ENCODE measurements at places on chromosomes 2 and 18. TPM values are rescaled to one million over a fixed set of nuclear protein-coding genes. Genes with fewer than 3 reads are reported as not detected.
A peak's percentile ranks its signal among the peaks of the same experiment; 100 is the strongest.

The SPP2 gene
- total RNA-seq, result not detected

The COMMD1 gene
- 23.5 TPM for total RNA-seq

The C2orf92 gene
- 5.2 TPM for total RNA-seq

DNA sequence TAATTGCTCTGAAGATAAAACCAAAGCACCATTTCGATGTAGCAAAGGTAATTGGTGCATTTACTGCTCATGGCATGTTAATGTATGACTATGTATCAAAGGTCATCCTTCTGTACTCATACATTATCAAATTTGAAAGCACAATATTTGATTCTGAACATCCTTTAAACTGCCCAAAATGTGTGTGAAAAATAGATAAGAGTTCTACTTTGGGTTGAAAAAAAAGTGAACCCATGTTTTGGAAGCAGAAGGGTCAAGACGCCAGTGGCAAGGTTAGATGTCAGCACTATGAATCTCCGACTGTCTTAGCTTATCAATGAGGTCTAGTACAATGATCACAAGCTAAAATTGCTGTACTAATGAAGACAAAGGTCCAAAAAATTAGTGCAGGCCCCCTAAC is 83.1 kb downstream of the LNPK start:
- DNase-seq, result no peak

- DNase-seq, result no peak
Measured at GRCh38 chr2:23404426-23404825, 19.4 kb downstream of the KLHL29 start.

DNA sequence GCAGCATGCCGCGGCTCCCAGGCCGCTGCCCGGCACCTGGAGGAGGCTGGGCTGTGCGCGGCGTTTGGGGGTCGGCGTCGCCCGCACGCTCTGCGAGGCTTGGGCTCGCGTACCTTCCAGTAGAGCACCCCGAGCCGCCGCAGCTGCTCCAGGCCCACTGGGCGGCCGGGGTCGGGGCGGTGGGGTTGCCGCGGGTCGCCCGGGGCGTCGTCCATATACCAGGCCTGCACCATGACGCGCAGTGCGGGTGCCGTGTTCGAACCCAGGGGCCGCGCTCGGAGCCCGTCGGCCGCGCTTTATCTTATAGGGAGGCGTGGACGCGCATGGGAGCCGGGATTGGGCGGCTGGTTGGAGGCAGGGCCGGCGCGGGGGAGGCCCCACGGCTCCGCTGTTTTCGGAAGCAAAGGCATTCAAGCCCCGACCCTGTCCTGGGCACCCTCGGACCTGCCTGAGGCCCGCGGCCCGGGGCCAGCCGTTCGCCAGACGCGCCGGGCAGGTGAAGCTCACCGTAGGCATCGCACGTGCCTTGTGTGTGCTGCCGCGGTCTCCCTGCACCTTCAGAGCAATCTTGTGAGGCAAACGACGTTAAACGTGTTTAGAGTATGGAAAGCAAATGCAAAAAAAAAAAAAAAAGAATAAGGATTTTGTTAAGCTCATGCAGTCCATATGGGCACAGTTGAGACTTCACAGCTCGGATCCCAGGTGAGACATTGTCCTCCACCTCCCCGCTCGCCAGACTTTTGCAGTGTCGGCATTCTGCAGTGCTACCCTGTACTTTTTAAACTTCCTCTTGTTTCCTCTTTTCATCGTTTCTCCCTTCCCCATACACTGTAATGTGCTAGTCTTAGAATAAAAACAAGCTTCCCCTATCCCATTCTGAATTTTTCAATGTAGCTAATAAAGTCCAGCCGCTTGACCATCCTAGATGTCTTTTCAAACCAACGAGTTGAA is at the start of gene ADI1:
Gene ADI1 (minus strand): TSS at position 277 of the 951 bp plus-strand sequence. CDS start 44 bp downstream, at position 233.
- DNase-seq, result peak; percentile 43

- DNase-seq, result no peak
Measured at GRCh38 chr2:112887964-112888749, 22.8 kb upstream of the IL37 start.

GRCh38 chr18:55406451-55406991 is 181.5 kb downstream of the TCF4 start:
- no peak for DNase-seq

The COL6A3 gene
- total RNA-seq, result 3.4 TPM

The PLB1 gene
- 0.20 TPM for total RNA-seq

- no peak for DNase-seq
Measured at GRCh38 chr2:85673716-85674375, 5.8 kb upstream of the SFTPB start.

GRCh38 chr2:5594249-5594695 is 97.9 kb upstream of the SOX11 start:
- DNase-seq, result no peak

DNA sequence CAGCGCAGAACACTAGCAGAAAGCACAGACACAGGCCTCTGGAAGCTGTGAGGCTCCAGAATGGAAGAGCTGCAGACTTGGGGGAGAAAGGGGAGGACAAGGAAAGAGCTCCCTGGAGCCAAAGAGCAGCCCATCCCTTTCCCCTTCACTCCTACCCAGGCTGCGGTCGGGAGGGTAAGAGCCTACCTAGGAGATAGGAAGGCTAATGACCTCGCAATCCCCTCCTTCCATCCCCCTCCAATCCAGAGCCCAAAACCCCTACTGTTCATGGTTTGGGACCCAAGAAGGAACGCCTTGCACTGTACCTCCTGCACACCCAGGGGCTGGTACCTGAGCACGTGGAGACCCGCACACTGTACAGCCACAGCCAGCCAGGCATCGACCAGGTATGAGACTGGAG is 39.8 kb downstream of the LMAN2L start:
- DNase-seq, result no peak

DNA sequence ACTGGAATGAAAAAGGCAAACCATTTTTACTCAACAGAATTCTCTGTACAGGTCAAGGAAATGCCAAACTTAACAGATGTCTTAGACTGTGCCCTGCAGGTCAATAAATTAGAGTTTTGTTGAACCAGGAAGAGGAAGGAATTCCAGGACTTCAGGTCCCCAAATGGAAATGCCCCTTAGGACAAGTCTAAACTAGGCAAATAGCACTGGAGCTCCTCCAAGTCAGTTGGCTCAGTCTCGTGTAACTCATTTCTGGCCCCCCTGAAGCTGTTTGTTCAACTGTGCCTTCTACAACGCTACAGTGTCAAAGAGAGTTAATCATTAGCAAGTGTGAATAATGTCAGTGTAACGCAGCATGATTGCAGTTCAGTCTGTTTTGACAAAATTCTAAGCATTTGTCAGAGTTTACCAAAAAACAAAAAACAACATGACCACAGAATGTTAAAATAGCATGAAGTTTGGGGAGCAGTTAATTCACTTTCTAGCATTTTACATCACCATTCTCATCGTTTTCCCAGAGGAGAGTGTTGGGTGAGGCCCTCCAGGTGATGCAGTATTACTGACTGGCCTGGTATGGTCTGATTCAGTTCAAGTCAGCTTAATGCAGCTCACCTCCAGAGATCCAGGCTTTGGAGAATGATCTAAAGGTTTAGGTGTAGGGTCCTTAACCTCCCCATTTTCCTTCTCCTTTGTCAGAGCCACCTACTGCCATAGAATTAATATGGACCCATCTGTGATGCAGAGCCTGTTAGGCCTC is 108.1 kb downstream of the AQP4 start:
- DNase-seq, result no peak

DNA sequence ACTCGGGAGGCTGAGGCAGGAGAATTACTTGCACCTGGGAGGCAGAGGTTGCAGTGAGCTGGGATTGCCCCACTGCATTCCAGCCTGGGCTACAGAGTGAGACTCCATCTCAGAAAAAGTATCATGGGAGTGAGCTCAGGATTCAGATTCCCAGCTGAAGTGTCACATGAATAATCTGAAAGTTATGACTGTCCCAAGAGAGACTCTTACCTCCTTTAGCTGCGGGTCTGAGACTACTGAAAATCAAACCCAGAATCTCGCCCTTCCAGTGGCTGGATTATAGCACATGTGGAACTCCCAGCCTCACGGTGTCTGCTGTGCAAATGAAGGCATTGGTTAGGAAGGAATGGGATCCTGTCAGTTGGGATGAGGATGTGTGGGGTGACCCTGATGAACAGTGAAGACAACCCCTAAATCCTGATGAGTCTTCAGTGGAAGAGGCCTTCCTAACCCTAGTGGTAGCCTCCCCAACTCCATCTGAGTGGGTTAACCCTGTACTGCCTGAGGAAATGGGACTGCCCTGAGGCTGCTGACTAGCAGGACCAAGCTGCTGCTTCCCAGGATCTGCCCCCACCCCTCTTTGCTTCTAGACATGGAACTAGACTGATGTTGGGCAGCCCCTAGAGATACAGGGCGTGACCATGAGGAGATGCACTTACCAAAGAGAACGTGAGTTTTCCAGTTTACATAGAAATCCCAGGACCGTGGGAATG is 16.5 kb downstream of the BOK start:
- no peak for DNase-seq

The DYNAP gene
- 0.22 TPM for total RNA-seq

DNA sequence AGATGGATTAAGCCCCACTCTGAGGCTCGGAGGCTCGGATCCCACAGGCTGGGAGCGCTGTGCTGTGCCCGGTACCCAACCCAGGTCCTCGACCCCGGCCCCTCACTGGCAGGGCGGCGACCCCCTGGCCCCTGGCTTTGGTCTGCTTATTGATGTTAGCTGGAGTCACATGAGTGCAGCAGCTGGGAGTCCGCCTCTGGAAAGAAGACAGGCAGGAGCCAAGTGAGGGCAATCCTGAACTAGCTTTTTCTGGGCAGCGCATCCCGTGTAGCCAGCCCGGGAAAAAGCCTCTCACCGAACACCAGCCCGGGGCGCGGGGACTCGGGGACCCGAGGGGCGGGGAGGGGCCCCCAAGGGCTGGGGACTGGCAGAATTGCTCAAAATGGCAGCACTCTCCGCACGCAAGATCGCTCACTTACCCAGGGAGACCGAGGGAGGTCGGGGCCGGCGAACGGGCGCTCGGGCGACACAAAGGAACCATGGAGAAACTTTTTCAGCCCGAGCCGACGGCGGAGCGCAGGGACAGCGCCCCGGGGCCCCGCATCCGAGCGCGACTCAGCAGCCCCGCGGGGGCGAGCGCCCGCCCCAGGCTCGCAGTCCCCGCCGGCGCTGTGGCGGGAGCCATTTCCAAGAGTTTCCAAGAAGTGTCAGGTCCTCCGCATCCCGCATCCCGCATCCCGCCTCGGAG is 567 bp downstream of the TMEM200C start:
- DNase-seq, result no peak

The GKN2 gene
- not detected for total RNA-seq

The SCTR gene
- total RNA-seq, result not detected

- DNase-seq, result no peak
Measured at GRCh38 chr2:6945821-6946220, 28.6 kb downstream of the RNF144A start.

The NEU4 gene
- 0.82 TPM for total RNA-seq

DNA sequence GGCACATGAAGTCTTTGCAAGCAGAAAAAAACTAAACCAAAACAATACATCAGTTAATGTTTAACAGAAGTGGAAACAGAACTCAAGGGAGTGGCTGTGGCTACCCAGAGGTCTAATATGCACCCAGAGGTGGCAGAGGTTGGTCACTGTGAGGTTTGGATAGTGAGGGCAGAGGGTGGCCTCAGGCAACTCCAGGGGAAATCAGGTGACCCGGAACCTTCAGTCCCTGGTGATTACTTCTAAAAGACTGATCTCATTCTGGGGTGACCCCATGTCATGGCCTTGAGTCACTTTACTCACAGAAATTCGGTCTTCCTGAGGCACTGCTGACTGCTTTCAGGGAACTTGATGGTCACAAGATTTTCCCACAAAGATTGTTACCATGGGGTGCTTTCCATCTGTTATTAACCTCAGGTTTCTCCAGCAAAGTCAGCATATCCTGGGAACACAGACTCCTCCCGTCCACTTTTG is 99.4 kb downstream of the TMEM17 start:
- DNase-seq, result no peak

DNA sequence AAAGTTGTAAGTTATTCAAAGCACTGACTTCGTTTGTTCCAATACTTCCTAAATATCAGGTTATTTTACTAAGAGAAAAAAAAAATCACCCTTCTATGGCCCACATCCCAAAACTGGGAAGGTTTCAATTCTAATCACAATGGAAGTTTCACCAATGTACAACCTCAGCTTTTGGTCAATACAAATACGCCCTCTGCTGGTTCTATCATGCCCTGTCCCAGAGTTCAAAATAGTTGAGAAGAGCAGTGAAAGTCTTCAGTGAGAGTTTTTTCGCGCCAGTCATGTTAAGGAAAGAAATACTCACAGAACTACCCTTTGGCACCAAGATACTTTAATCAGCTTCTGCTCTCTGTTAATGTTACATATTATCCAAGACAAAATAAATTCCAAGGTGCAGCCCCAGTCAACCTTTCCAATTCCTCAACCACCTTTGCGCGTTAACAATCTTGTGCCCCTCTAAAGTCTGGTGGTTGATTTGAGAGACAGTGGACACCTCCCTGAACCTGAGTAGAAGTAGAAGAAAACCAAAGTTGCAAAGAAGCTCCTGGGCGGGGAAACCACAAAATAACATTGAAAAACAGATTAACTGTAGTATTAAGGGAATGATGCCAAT is 59.9 kb downstream of the SUMO1 start:
- DNase-seq, result no peak

DNA sequence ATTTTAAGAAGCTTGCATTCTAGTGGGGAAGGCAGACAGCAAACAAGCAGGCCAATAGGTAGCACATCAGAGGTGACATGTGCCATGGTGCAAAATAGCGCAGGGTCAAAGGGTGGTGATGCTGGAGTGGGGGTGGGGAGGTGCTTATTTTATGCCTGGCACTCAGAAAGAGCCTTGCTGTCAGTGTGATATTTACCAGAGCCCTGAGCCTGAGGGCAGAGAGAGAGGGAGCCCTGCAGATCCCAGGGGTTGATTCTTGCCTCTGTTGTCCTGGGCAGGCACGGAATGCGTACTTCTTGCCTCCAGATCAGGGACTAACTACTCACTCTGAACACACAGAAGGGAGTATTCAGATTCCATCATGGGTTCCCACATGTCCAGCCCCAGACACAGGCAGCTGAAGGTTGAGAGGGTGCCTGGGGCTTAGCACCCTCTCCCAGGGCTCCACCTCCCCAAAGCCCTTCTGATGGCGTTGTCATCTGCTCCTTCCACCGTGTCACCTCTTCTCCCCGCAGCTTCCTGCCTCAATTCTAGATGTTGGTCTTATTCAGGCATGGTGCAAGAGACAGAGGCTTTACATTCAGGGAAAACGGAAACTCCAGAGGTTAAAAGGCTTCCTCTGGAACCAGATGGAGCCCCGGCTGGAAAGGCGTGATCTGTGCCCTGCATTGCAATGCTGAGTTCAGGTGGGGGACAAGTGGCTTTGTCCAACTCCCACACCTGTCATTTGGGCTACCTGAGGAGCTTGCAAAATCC is 252.3 kb downstream of the HAUS1 start:
- no peak for DNase-seq

The RAMP1 gene
- total RNA-seq, result 0.65 TPM

GRCh38 chr2:20676353-20677215 is 9.6 kb downstream of the GDF7 start:
- no peak for DNase-seq

DNA sequence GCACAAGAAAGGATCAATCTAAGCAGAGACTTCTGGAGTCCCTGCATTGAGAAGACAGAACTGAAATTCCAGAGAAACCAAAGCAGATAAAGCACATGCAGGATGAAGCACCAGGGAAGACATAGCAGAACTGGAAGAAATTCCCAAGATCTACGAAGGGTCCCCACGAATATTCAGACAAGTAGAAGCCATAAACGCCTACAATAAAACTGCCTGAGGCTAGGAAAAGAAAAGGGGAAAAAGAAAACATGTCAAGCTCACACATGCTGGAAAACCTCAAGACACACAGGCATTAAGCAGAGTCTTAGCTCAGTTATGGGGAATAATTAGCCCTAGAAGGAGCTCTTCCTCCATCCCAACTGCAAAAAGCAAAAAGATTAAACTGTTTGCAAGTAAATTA is 171.2 kb downstream of the NBAS start:
- DNase-seq, result no peak

GRCh38 chr2:47666332-47666731 is 116.6 kb upstream of the MSH6 start:
- no peak for DNase-seq

The LIMS4 gene
- 1.4 TPM for total RNA-seq

The MOGAT1 gene
- total RNA-seq, result 0.67 TPM
